IMR-90 (cell line): ENCODE measurements at places on chromosomes 16 and 17. TPM values are rescaled to one million over a fixed set of nuclear protein-coding genes. Genes with fewer than 3 reads are reported as not detected.
A peak's percentile ranks its signal among the peaks of the same experiment; 100 is the strongest.

The SLC35G6 gene
- not detected in 2 replicates for total RNA-seq

The KRT12 gene
- not detected in 2 replicates for total RNA-seq

- H3K27me3 ChIP-seq = peaks cover 45% of the 10 kb centered on the region
- no peak overlapping the region for H3K27ac ChIP-seq
- H3K4me1 ChIP-seq = no peaks in the 10 kb centered on the region
- no peak overlapping the region for H3K4me3 ChIP-seq
- no peak for DNase-seq
Observed at GRCh38 chr17:9020096-9020823, 1.1 kb upstream of the NTN1 start.

- no peak overlapping the region for H3K27ac ChIP-seq
- H3K27me3 ChIP-seq = no peaks in the 10 kb centered on the region
- DNase-seq = peak; percentile 18
- H3K4me1 ChIP-seq = peaks cover 8% of the 10 kb centered on the region
- H3K36me3 ChIP-seq = peaks cover 32% of the 10 kb centered on the region
Observed at GRCh38 chr16:30700491-30700890, 1.5 kb downstream of the SRCAP start.

GRCh38 chr16:77277571-77277970 is 78.4 kb downstream of the SYCE1L start:
- no peak overlapping the region for H3K27ac ChIP-seq
- H3K36me3 ChIP-seq = no peaks in the 10 kb centered on the region
- no peaks in the 10 kb centered on the region for H3K4me1 ChIP-seq
- H3K27me3 ChIP-seq = no peaks in the 10 kb centered on the region
- no peak overlapping the region for H3K4me3 ChIP-seq
- no peak for DNase-seq

The LPCAT2 gene
- total RNA-seq = 8.6 and 15.6 TPM in 2 replicates

The SLC25A11 gene
- total RNA-seq = 30.8 and 35.0 TPM in 2 replicates

GRCh38 chr16:74909665-74910064 is 75.3 kb downstream of the WDR59 start:
- no peaks in the 10 kb centered on the region for H3K4me1 ChIP-seq
- no peak overlapping the region for H3K27ac ChIP-seq
- H3K27me3 ChIP-seq = no peaks in the 10 kb centered on the region
- no peak overlapping the region for H3K4me3 ChIP-seq

GRCh38 chr16:87303431-87303930 is 13.7 kb downstream of the C16orf95 start:
- no peak overlapping the region for H3K27ac ChIP-seq
- peak; percentile 18 for DNase-seq
- no peak overlapping the region for H3K4me3 ChIP-seq
- no peaks in the 10 kb centered on the region for H3K36me3 ChIP-seq
- H3K4me1 ChIP-seq = no peaks in the 10 kb centered on the region

- peaks cover 12% of the 10 kb centered on the region for H3K36me3 ChIP-seq
- peaks cover 22% of the 10 kb centered on the region for H3K4me1 ChIP-seq
- peak; percentile 78 for DNase-seq
- no peaks in the 10 kb centered on the region for H3K27me3 ChIP-seq
Observed at GRCh38 chr17:12730931-12731521, 58.3 kb upstream of the ARHGAP44 start.

- H3K36me3 ChIP-seq = no peaks in the 10 kb centered on the region
- no peak overlapping the region for H3K4me3 ChIP-seq
- H3K27me3 ChIP-seq = peaks cover 9% of the 10 kb centered on the region
- DNase-seq = no peak
- H3K27ac ChIP-seq = no peak overlapping the region
Observed at GRCh38 chr16:3906363-3906762, 25.9 kb upstream of the CREBBP start.

DNA sequence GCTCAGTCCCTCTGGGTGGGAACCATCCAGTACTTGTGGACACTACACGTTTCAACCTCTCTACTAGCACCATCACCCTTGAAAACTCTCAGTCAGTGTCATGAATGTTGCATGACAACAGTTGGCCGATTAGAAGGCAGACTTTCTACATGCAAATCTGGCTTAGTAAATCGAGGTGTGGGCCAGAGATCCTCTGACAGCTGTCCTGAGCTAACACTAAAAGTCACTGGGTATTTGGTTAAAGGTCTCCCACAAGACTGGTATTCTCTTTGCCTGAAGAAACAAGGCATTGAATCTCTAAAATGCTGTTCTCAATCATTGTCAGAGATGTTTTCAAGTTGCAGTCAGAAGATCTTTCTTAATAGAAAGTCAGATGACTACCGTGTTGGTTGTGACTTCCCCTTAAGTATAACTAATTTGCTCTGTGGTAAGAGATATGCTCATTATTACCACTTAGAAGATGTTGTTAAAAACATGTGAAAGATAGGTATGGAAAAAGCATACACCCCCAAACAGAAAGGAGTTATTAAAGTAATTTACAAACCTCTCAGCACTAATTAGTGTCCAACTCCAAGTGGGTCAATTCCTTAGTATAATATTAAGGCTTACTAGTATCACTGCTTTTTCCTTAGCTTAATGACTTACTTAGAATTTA is 62.3 kb downstream of the WNT3 start:
- peaks cover 23% of the 10 kb centered on the region for H3K36me3 ChIP-seq
- no peak overlapping the region for H3K27ac ChIP-seq
- DNase-seq = no peak
